SK-N-SH (cell line): ENCODE measurements at places on chromosomes 1 and 21. TPM values are rescaled to one million over a fixed set of nuclear protein-coding genes. Genes with fewer than 3 reads are reported as not detected.

The NCMAP gene
- 0.02 TPM in 1 of 2 replicates, not detected in the other for polyA plus RNA-seq

The ZNF683 gene
- polyA plus RNA-seq = not detected in 2 replicates

The ALX3 gene
- polyA plus RNA-seq = not detected in 2 replicates

DNA sequence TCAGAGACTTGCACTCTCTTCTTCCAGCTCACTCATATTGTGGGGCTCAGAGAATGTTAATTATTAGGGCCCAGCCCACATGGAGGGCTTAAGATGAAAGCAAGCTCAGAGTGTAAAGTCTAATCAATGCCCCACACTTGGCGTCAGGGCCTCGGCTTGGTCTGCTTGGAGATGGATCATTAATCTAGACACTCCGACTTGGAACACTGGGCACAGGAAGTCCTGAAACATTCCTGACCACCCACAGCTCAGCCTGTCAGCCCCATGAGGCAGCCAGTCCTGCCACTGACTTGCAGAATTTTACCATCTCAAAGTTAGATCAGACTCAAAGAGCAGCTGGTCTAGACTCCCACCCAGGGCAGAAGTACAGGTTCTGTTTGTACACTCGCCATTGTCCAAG, 69.8 kb upstream of the TRABD2B start:
- DNase-seq = no peak

DNA sequence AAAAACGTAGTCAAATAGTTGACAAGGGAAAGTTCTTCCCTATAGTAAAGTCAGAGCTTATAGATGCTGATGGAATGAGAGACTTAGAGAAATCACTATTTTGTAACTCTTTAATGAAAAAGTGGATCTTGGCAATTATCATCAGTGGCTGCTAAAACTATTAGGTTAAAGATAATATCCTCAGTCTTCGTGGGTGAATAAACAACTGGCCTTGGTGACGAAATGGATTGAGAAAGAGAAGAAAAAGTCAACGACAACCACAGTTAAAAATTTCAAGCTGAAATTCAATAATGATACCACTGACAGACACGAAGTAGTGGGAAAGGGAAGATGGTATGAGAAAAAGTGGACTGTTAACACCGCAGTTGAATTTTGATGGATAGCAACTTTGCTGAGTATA, 90.0 kb upstream of the GNG4 start:
- no peak for DNase-seq

DNA sequence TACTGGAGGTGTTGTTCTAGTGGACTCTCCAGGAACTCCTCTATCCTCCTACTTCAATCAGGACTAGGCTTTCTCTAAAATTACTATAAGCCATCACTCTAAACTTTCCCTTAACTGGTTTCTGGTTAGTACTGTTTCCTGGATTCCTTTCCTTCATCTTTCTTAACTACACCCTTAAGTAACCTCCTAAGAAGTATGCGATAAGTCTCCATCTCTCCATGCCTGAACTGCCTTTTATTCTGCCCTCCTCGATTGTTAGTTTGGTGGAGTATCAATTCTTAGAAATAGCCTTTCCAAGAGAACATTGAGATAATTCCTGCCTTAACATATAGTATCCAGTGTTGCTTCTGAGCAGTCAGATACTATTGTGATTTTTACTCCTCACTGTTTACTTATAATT, 162.9 kb upstream of the PDE4B start:
- no peak for DNase-seq

DNA sequence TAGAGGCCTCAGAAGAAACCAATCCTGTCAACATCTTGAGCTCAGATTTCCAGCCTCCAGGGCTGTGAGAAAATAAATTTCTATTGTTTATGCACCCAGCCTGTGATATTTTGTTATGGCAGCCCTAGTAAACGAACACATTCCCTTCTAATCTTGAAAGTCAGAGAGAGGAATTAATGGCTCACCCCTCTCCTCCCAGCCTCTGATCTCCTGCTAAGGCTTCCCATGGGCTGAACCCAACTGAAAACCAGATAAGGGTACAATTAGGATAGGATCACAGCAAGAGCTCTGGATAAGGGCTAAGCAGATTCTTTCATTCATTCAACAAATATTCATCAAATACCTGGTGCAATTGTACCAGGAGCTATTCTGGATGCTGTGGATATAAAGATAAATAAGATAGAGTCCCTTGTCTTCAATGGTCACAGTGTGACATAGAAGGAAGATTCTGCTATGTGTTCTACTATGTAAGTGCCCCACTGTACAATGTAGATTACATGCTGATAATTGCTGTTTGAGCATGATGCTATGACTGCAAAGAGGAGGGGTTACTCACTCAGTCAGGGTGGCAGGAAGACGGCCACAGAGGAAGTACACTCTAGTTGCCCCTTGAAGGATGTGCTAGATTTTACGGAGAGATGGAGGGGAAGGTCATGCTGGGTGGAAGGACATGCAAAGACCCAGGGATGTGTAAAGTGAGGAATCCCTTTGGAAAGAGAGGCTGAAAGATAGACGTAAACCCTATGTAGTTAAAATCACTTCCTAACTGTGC, 203.3 kb upstream of the JUN start:
- DNase-seq = no peak

DNA sequence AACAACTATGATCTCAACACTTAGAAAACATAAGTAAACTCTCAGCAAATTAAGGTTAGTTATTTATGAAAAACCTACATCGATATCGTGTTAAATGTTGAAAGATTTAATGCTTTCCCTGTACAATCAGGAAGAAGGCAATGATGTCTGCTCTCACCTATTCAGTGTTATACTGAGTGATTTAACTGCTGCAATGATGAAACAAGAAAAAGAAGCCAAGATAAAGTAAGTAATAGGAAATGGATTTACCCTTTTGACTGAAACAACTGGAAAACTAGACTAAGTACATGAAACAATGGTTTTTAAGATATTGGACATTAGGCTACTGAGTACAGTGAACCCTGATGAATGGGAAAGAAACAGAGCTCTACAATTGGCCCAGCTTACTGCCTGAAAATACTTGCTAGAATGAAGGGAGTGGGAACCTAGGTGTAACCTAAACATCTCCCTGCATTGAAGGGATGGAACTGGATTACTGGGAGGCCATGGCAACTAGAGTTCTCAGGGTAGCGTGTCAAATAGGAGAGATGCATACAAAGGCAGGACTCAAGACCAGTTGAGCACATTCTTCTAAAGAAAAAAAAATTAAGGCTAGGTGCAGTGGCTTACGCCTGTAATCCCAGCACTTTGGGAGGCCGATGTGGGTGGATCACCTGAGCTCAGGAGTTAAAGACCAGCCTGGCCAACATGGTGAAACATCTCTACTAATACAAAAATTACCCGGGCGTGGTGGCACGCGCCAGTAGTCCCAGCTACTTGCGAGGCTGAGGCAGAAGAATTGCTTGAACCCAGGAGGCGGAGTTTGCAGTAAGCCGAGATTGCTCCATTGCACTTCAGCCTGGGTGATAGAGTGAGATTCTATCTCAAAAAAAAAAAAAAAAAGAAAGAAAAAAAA, 37.3 kb downstream of the SNRPE start:
- no peak for DNase-seq

DNA sequence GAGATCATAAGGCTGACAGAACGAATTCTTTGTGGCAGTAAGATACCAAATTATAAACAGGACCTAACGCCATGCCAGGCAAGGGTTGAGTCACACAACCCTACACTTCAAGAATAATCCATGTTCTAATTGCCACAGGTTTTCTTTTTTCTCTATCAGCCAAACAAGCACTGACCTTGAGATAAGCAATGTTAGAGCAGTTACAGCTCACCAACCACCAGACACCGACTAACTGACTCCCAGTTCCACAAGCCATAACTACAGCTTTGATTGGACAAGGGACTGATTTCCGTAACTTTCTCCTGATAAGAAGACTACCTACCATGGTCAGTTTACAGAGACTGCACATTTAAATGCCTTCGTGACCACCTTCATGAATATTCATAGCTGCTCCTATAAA, 149.6 kb downstream of the PTPRU start:
- no peak for DNase-seq
